ENCODE measurements at places on chromosomes 7 and 10. TPM values are rescaled to one million over a fixed set of nuclear protein-coding genes. Genes with fewer than 3 reads are reported as not detected.

The ITPRID1 gene
- not detected for total RNA-seq

GRCh38 chr10:28980264-28980663 is 302.9 kb downstream of the BAMBI start:
- no peak for DNase-seq

- DNase-seq = no peak
These were observed 38.6 kb downstream of the ITGA8 start for GRCh38 chr10:15681076-15681475.

DNA sequence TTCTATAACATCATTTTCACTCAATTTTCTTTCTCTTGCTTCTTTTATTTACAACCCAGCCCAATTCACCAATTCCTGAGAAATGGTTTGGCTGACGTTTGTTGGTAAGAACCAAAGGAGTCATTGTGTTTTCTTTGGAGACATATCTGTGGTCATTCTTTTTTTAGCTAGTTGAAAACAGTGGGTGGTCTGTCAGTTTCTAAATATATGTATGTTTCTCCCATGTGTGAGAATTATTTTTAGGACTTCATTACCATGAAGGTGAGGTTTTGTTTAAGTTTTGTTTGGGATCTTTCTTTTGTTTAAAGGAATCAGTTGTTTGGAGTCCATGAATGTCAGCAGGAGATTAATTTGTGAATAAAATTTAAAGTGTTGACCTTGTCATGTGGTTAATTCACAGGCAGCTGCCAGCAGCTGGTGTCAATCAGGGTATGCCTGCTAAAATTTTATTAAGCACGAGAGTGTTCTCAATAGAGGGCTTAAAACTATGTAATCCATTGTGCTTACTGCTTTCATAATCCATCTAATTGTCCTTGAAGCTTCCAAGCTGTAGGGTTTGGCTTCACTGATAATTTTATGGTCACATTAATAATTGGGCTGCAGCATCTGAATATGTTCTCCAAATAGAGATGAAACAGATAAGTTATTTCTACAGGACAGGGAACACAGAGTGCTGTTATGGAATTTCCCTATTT is 38.7 kb downstream of the INSYN2A start:
- DNase-seq = no peak

GRCh38 chr10:819326-819725 is 112.2 kb downstream of the LARP4B start:
- no peak for DNase-seq

The MAT1A gene
- total RNA-seq = not detected

The TMEM176B gene
- total RNA-seq = not detected

DNA sequence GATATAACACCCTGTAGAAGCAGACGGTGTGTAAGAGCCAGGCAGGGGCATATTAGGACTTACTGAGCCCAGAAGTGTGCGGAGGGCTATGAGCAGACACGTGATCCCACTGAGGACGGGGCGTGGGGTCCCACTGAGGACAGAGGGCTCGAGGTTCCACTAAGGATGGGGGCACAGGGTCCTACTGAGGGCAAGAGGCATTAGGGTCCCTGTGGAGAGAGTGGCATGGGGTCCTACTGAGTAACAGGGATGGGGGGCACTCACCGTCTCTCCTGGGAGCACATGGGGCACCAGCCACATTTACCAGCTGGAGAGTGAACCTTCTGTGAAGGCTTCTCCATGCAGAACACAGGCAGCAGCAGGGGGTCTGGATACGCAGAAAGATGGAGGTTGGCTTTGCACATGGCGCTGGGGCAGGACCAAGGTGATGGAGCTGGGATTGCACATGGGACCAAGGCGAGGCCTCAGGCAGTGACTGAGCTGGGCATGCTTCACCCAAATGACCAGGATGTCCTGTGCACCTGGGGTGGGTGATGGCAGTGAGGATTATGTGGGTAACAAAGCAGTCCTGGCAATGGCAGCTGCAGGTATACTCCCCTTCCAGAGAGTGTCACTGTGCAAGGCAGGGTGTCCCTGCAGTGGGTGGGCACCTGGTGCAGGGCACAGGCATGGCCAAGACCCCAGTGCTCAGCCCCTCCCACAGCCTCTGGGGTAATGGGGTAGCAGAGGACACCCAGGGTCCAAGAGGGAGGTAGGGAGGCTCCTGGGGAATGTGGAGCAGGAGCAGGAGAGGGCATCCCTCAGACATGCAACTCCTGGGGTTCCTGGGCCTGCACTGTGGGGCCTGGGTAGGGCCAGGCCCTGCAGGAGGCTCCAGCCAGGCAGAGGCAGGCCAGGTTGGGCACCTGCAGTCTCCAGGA is 278.1 kb downstream of the TCERG1L start:
- DNase-seq = no peak

DNA sequence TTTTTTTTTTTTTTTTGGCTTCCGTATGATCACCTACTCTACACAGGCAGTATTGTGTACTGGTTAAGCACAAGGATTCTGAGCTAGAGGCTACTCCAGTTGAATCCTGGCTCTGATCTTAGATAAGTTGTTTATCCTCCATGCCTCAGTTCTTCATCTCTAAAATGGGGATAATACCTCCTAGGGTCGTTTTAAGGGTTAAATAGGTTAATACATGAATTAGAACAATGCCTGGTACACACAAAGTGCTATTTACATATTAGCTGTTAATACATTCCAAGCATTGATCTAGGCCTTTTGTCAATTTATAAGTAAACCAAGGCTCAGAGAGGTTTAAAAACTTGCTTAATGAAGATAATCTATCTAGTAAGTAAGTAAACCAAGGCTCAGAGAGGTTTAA is 59.0 kb downstream of the ST7 start:
- DNase-seq = no peak

- no peak for DNase-seq
These were observed 3.0 kb downstream of the KMT2E start for GRCh38 chr7:105016709-105017656.

- no peak for DNase-seq
These were observed 119.3 kb upstream of the CHST15 start for GRCh38 chr10:124212702-124213101.

The ZNF775 gene
- 4.4 TPM for total RNA-seq
